ENCODE measurements at places on chromosomes 2 and 18. TPM values are rescaled to one million over a fixed set of nuclear protein-coding genes. Genes with fewer than 3 reads are reported as not detected.

GRCh38 chr2:229738024-229738625, 23.8 kb upstream of the DNER start:
- DNase-seq = no peak

GRCh38 chr2:115084446-115084845, 642.0 kb downstream of the DPP10 start:
- DNase-seq = no peak

The COL4A4 gene
- polyA plus RNA-seq = not detected

DNA sequence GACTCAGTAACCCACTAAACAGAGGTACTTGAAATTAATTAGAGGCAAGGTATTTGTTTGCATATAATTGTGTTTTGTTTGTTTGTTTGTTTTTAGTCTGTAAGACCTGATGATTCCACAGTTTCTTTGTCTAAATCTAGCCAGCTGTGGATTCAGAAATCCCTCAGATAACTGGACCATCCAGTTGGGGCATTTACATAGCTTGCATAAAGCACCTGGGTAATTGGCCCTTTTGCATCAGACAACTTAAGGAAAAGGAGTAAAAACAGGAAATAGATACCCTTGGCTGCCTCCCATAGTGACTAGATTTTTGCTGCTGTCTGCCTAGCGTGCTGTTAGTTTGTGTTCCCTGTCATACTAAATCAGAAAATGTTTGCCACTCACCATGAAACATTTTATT, 46.6 kb upstream of the XIRP2 start:
- DNase-seq = no peak

- DNase-seq = no peak
These were observed 77.5 kb upstream of the MYL1 start for GRCh38 chr2:210392469-210392881.

- DNase-seq = no peak
These were observed 1299.1 kb upstream of the ZEB2 start for GRCh38 chr2:145818890-145819504.

DNA sequence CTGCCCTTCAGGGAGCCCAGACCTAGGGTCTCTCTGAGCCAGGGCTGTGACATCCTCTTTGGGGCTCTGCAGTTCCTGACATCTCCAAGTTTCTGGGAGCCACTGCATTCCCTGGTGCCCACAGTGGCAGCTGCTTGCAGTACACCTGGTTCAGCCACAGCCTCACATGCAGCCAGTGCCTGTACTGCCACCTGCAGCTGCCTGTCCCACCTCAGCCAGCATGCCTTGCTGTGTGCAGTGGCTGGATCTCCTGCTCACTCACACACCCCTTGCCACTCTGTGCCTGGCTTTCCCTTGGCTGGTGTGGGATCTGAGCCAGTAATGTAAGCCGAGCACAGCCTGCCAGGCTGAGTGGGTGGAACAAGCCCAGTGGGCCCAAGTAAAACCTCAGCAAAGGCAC, 1288.7 kb downstream of the CNTNAP5 start:
- no peak for DNase-seq

DNA sequence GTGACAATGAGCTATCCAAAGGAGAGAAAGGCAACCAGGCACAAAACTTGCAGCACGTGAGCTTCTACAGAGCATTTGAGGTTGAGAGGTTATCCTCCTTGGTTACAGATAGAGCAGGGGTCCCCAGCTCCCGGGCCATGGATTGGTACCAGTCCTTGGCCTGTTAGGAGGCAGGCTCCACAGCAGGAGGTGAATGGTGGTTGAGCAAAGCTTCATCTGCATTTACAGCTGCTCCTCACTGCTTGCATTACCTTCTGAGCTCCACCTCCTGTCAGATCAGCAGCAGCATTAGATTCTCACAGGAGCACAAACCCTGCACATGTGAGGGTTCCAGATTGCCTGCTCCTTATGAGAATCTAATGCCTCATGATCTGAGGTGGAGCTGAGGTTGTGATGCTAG, 57.8 kb upstream of the ST8SIA3 start:
- DNase-seq = no peak

- no peak for DNase-seq
These were observed 40.1 kb downstream of the NDUFAF7 start for GRCh38 chr2:37271376-37272067.

GRCh38 chr2:160351956-160352355, 141.7 kb downstream of the RBMS1 start:
- no peak for DNase-seq

The ABCB11 gene
- polyA plus RNA-seq = not detected

- DNase-seq = no peak
These were observed 42.8 kb downstream of the STK25 start for GRCh38 chr2:241465543-241465942.

The ZAP70 gene
- polyA plus RNA-seq = 140 TPM

DNA sequence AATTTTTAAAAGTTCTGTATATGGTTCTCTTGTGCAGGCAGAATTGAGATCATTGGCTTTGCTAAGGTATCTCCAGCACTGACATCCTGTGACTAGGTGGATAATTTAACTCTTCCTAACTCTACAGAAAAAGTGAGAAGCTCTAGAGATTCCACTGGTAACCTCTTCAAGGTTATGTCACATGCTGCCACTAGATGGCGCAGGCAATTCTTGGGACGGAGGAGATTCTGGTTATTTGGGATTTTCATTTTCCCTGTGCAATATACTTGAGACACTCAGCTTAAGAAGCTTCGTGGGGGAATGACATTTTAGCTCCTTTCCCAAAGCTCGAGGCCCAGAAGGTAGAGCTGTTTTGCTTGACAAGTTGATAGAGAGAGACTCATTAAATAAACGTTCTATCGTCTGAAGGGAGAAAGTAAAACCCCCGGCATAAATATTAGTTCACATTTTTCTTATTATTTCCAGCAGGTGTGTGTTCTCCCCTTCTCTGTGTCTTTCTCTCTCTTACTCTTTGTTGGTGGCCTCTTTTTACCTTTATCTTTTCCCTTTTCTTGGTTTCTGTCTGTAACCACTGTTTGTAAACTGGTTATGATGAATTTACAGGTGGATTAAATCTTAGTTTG, 26.6 kb upstream of the LANCL1 start:
- DNase-seq = peak; percentile 11

GRCh38 chr2:203143391-203143790, 95.4 kb upstream of the CYP20A1 start:
- DNase-seq = no peak

GRCh38 chr2:96540136-96540535, 3.6 kb downstream of the ARID5A start:
- peak; percentile 38 for DNase-seq

- DNase-seq = no peak
These were observed 900 bp downstream of the SLC40A1 start for GRCh38 chr2:189579585-189580186.

The EMILIN2 gene
- 4.9 TPM for polyA plus RNA-seq

DNA sequence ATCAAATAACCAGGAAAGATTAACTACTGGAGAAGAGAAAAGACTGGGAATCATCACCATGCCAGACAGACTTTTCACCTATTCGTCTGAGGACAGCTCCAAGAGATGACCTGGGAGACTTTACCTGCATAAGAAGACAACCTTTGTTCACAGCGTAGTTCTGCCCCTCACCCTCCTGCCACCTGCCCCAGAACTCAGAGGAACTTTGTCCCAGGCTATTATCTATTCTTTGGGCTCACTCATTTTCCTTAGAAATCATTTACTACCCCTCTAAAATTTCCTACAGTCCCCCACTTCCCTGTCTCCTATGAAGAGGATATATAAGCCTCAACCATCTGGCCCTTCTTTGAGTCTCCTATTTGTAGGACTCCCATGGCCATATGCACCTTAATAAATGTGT, 19.3 kb upstream of the COPS8 start:
- no peak for DNase-seq

GRCh38 chr2:138874251-138874650, 94.1 kb upstream of the NXPH2 start:
- no peak for DNase-seq

The DPP4 gene
- 124 TPM for polyA plus RNA-seq

The TUBA4B gene
- not detected for polyA plus RNA-seq

The ITPRIPL1 gene
- polyA plus RNA-seq = 10.0 TPM

DNA sequence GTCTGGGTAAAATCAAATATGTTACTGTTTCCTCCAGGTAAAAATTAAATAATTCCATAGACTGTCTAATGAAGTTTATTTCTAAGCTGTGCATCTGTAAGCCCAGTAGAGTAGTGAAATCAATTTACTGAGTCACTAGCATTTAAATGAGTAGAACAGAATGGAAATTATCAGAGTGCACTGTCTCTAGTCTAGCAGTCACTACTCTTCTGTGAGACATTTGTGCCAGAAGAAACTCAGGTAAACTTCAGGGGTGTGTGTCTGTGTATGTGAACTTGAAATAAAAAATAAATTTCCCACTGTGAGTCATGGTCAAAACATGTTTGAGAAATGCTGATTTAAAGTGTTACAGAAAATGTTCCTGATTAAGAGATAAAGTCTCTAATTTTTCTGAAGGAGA, 146.4 kb downstream of the RIF1 start:
- DNase-seq = no peak

DNA sequence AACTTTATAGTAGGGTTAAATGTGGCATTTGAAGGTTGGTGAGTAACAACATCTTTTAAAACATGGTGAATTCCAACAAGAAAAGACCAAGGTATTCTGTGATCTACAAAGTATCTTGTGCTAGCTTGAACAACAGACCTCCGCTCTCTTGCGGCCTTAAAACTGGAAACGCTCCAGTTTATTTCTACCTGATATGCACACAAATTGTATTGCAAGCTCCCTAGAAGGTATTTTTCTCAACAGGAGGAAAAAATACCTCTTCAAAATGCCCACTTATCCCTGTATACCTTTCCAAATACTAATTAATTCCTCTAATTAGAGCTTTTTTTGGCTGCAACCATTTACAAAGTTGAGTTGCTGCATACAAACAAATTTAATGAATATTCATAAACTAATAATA, 69.5 kb downstream of the KCNH7 start:
- DNase-seq = no peak

GRCh38 chr18:23870676-23871380, 143.7 kb upstream of the TTC39C start:
- no peak for DNase-seq

DNA sequence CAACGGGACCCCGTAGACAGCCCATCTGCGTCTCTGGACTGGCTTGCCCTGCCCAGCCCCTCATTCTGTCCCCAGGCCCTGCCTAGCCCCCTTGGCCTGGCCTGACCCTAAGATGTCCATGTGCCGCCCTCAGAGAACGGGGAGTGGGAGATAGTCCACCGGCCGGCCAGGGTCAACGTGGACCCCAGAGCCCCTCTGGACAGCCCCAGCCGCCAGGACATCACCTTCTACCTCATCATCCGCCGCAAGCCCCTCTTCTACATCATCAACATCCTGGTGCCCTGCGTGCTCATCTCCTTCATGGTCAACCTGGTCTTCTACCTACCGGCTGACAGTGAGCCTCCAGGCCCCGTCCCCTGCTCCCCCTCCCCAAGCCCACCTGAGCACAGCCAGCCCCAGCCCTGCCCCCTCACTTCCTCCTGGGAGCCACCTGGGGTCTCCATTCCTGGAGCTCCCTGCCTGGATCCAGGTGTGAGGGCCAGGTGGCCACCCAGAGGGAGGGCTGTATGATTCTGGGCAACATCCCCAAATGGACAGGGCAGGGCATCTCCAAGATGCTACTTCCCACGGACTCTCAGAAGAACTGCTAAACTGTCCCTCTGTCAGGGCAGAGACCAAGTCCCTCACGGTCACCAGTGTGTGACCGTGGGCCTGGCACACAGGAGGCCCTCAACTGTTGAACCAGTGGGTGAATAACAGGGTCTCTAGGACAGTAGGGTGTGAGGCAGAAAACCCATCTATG, 4.0 kb downstream of the CHRND start:
- DNase-seq = no peak

The WDR33 gene
- polyA plus RNA-seq = 55.9 TPM

The LYG1 gene
- polyA plus RNA-seq = not detected

DNA sequence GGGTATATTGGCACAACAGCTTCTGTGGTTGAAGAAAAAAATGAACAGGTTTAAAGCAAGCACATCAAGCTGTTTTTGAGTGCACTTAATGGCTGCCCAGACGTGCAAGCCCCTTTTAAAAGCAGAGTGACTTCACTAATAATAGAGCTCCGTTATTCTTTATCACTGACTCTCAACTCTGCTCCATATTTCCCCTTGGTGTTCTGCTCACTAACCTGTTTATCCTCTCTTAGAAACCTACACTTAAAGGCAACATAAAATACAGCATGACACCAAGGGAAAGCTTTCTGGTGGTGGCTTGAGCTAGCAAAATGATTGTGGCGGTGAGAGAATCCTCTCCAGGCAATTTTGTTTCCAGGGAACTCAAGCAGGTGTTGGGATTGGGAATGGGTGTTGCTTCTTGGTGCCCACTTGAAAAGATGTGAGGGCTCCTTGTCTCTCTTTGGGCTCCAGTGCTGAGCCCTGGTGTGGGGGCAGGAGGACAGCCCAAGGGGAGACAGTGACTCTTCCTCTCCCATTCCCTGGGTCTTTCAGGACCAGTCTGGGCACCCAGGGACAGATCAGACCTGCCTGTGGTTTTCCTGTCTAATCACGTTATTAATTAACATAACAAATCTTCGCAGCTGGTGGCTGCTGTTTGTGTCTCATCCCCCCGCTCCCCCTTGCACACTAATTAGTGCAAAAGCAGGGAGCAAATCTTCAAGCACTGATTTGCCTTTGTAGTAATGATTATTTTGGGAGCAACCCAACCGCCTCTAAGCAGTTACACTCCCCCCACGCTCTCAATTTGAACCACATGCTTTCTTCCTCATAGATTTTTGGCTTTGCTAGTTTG, 289.4 kb upstream of the CXCR4 start:
- no peak for DNase-seq

DNA sequence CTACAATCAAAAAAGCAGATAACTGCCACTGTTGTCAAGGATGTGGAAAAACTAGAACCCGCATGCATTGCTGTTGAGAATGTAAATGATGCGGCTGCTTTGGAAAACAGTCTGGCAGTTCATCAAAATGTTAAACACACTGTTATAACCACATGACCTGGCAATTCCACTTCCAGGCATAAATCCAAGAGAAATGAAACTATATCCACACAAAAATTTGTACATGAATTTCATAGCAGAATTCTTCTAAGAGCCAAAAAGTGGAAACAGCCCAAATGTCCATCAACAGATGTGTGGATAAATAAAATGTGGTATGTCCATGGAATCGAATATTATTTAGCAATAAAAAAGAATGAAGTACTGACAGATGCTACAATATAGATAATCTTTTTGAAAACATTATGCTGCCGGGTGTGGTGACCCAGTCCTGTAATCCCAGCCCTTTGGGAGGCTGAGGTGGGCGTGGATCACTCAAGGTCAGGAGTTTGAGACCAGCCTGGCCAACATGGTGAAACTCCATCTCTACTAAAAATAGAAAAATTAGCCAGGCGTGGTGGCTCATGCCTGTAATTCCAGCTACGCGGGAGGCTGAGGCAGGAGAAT, 32.0 kb downstream of the ERCC3 start:
- DNase-seq = no peak
